ENCODE measurements at places on chromosomes 12 and 14.

DNA sequence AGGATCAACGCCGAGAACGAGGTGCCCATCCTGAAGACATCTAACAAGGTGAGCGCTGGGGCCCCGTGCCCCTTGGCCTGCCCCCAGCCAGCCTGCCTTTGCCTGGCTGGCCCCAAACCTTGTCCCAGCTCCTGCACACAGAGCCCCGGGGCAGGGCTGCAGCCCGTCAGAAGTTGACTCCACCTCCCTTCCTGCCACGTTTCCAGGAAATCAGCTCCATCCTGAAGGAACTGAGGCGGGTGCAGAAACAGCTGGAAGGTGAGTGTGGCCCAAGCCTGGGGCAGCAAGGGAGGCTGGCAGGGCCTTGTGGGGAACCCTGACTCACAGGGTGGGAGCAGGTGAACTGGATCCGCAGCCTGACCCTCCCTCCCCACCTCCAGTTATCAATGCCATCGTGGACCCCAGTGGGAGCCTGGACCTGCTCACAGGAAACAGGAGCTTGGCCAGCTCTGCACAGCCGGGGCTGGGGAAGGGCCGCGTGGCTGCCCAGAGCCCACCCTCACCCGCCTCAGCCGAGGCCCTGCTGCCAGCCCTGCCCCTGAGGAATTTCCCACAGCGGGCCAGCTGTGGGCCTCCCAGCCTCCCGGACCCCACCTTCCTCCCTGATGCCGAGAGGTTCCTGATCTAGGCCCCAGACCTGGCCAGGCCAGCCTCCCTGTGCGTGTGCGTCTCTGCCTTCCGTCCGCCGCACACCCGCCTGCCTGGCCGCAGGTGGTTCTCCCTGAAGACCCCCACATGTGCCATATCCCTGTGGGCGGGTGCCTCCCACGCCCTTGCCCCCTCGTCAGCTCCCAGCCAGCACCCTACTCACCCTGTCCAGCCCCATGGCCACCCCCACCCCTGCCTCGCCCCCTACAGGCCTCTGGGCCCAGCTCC, 29.5 kb downstream of the CEP170B start:
- DNase-seq, result no peak

GRCh38 chr12:122403831-122404230, 18.6 kb downstream of the CLIP1 start:
- no peak for DNase-seq

GRCh38 chr12:131084341-131085011, 130.8 kb downstream of the ADGRD1 start:
- no peak for DNase-seq

DNA sequence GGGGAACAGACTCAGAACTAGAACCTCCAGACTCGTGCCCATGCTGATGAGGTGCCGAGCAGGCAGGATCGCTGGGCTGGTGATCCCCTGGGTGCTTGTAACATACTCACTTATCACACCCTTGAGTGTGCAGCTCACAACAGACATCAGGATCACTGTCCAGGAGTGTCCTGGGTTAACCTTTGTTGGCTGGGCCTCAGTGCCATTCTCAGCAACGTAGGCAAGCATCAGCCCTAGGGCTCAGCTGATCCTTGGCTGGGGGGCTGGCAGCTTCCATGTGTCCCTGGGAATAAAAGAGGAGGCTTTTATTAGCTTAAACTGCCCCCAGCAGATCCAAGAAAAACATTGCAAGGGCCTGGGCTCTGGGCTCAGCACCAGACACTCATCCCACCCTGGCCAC, 1.6 kb downstream of the TMEM229B start:
- no peak for DNase-seq

GRCh38 chr14:55964091-55964490, 154.1 kb upstream of the PELI2 start:
- no peak for DNase-seq

Data from GM23248 (cell line).